Peyer's patch (tissue), 4 donors: ENCODE measurements at places on chromosomes 16 and 17.

- DNase-seq, result no peak
Measured at GRCh38 chr16:48555597-48556242, 54.3 kb downstream of the N4BP1 start.

GRCh38 chr16:88967830-88968588 is 9.0 kb downstream of the CBFA2T3 start:
- DNase-seq, result peak; percentile 89

DNA sequence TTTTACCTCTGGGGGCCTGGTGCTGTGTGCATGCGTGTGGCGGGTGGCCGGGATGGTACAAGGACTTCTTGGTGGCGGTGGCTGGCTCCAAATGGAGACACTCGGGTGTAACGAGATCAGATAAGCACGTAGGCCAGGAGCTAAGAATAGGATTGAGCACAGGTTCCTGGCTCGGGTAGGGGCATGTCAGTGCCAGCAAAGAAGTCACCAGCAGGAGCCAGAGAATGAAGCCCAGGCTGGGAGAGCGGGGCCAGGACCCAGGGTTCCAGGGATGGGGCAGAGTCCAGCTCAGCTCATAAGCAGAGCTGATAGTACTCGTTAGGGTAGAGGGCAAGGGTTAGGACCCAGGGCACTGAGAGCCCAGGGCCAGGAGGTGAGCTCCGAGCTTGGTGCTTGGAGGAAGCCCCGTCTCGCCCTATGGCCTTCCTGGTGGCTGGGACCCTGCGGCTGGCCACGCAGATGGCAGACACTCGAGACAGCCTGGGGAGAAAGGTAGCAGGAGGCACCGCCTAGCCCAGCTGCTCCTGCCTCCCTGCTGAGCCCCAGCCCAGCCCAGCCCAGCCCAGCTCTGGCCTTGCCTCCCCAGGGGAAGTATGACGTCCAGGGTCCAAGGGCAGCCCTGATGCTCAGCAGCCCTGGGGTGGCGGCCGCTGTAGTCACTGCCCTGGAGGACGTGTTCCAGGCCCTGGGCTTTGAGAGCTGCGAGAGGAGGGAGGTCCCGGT is 8.9 kb downstream of the ZNF213 start:
- DNase-seq, result peak; percentile 89

GRCh38 chr16:82963653-82964052 is 336.9 kb downstream of the CDH13 start:
- no peak for DNase-seq

GRCh38 chr16:1556254-1556653 is 22.8 kb downstream of the TMEM204 start:
- no peak for DNase-seq

- no peak for DNase-seq
Measured at GRCh38 chr17:6135996-6136395, 65.8 kb downstream of the WSCD1 start.

DNA sequence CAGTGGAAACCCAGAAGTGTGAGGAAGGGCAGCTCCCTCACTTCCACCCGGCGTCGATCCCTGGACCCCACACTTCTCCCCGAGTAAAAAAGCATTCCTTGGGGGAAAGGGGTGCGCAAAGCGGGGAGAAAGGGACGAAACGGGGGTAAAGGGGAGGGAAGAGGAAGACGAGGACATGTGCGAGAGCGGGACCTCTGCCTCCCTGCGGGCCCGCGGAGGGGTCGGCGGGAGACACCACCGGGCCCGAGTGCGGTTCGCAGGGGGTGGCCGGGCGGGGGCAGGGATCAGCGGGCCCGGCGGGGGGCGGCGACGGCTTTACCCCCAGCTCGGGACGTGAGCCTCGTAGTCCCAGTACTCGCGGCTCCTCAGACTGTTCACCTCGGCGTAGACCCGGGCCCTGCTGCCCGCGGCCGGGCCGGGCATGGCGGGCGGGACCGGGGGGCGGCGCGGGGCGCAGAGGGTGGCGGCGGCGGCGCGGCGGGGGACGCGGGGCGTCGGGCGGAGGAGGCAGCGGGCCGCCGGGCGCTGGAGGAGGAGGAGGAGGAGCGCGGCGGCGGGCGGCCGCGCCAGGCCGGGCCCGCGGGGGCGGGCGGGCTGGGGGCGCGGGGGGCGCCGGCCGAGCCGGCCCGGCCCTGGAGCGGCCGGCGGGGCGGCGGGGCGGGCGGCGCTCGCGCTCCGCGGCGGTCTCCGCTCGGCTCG is 443 bp downstream of the CSNK2A2 start:
- DNase-seq, result peak; percentile 47

GRCh38 chr17:36086791-36087190 is 3.2 kb downstream of the CCL3 start:
- no peak for DNase-seq

- DNase-seq, result no peak
Measured at GRCh38 chr17:37234106-37234505, 141.7 kb upstream of the C17orf78 start.

DNA sequence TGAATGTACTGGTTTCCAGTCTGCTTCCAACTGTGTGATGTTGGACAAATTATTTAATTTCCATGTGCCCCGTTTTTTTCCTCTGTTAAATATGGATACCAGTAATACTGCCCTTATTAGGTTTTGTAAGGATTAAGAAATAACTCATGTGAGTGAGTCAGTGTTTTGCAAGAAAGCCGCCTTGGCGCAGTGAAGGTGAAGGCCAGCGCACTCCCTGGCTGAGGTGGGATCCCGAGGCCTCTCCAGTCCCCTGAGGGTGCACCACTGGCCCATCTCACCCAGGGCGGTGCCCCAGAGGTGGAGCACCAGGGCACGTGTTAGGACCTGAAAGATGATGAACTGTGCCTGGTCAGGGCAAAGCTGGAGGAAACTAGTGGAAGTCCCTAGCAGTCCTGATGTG is 43.5 kb downstream of the PHKB start:
- no peak for DNase-seq

DNA sequence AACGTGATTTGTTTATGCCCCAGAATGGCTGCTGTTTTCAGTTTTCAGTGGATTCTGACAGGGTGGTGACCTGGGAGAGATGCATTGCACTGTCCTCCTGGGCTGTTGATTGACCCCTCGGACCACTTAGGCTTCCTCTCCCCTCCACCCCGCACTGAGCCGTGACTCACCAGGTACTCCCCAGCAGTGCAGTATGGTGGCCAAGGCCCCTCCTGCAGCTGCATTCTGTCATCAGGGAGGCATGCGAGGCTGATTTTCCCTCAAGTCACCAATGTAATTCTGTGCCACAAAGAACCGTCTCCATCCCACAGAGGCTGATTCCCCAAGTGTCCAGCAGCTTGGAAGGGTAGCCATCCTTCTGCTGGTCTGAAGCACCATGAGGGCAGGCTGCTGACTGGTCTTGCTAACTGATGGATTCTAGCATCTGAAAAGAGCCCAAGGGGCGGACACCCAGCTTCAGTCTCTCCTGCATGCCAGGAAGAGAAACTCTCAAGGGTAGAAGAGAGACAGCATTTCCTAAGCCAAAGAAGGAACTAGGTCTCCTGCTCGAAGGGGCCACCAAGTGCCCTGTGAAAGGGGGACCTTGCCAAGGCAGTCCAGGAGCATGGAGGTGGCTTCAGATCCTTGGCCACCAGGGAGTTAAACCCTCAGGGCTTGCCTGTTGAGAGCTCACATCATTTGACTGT is 148.1 kb downstream of the SOCS1 start:
- DNase-seq, result no peak

GRCh38 chr17:44840274-44840673 is 7.4 kb upstream of the HIGD1B start:
- DNase-seq, result no peak

GRCh38 chr17:80612997-80613731 is 68.5 kb downstream of the RPTOR start:
- DNase-seq, result no peak

- DNase-seq, result no peak
Measured at GRCh38 chr17:21146362-21147015, 19.7 kb downstream of the DHRS7B start.

GRCh38 chr17:74758848-74759168 is 10.4 kb downstream of the NHERF1 start:
- DNase-seq, result no peak

DNA sequence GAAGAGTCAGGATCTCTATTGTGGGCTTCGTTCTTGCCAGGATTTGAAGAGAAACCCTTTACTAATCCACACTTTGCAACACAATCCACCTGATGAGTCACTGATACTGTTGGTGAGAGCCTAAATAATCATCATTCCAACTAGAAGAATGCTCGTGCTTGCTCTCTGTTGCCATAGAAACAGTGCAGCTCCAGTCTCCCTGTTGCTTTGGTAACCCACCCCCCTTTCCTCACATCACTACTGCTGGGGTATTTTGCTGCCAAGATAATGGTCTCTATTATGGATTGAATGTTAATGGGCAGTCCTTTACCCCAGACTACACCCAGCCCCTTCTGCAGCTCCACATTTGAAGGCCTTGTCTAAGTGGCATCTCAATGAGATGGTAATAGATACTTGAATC is 190.4 kb downstream of the ABCC12 start:
- DNase-seq, result no peak

- DNase-seq, result no peak
Measured at GRCh38 chr17:13384626-13385025, 217.1 kb downstream of the HS3ST3A1 start.

DNA sequence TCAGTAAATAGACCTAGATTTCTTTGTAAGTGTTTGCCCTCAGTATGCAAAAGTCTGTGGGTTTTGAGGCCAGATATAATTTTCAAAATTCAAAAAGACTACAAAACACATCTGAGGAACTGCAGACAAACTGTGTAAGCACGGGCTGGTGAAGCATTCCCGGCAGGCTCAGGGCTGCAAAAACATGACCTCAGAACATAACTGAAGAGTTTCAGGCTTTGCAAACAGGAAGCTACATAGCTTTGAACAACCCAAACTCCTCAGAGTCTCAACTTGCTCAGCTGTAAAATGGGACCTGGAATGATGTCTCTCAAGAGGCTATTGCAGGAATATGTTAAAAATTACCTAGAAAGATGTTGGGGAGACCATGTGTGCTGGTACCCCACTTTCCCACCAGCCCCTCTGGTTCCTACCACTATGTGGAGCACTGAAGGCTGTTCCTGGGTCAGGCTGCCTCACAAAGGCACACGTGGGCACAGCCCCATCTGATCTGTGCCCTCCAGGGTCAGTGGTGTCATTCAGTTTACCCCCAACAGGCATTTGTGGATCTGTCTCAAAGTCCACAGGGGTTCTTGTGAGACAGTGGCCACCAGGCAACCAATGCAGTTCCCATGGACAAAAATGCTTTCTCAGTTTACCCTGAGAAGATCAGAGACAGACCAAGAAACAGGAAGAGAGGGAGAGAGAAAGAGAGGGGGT is 72.9 kb downstream of the CREBBP start:
- no peak for DNase-seq

GRCh38 chr17:10384175-10384574 is 11.4 kb upstream of the MYH13 start:
- no peak for DNase-seq

DNA sequence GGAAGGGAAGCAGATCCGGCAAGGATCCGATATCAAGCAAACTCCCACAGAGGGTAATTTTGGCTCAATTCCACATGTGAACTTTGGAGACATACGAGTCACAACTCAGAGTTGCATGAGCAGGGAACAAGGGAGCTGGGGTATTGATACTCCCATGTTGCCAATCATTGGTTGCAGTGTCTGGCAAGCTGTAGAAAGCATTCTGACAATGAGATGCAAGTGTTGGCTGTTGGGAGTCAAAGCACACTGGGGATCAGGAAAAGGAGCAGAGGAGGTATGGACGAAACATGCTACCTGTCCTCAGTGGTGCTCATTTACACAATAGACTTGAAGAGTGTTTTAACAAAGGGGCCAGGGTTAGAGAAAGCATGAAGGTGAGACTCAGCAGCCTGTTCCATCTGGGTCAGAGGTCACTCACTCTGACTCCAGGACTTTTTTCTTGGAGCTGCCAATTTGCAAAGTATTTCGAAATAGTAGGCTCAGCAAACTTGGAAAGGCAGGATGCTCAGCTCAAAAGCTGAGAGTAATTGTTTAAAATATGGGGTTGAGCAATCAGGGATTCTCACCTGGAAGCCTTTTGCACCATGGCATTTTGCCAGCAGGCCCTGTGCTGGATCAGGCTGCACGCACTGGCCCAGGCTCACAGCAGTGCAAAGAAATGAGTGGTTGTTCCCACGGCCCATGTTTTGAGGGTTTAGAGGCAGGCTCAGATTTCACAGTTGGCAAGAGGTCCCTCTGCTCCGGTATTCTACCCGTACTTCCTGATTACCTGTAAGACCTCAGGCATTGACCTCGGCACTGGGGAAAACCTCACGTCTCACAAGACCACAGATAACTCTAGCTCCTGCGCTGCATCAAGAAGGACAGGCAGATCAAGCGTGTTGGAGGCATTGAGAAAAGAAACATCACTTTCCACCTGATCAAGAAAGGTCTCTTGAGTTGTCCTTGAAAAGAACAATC is 17.6 kb upstream of the NKD1 start:
- no peak for DNase-seq

DNA sequence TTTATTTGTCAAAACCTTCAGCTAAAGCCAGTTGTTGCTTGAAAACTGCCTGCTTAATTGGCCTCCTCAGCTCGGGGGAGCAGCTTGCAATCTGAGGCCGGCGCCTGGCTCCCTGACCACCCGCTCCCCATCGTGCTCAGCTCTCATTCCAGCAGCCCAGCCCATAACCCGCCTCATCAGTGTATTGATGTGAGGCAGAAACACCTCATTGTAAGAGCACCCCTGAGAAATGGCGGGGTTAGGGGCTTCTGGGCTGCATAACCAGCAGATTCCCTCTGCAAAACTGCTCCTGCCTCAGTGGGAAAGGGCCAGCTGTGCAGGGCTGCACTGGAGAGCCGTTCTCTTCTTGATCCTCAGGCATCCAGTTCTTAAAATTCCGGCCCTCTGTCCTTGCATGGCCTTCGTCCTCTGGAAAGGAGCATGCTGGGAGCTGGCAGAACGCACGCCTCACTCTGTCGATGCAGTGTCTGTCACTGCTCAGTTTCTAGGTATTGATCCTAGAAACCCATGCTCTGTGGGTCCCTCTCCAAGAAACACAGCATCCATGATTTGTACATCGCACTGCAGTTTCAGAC is 113.8 kb upstream of the CHMP6 start:
- no peak for DNase-seq

- no peak for DNase-seq
Measured at GRCh38 chr17:28643983-28644786, 773 bp downstream of the BLTP2 start.

GRCh38 chr17:13106171-13106570 is 88.3 kb upstream of the ELAC2 start:
- no peak for DNase-seq

- DNase-seq, result peak; percentile 67
Measured at GRCh38 chr17:37358098-37358829, 17.5 kb upstream of the C17orf78 start.
